ENCODE measurements at places on chromosomes 16 and 17. TPM values are rescaled to one million over a fixed set of nuclear protein-coding genes. Genes with fewer than 3 reads are reported as not detected.

- no peaks in the 10 kb centered on the region for H3K4me1 ChIP-seq
- no peak overlapping the region for H3K27ac ChIP-seq
- no peak for DNase-seq
- H3K4me3 ChIP-seq, result no peak overlapping the region
- H3K36me3 ChIP-seq, result no peaks in the 10 kb centered on the region
Measured at GRCh38 chr17:79189305-79189704, 114.7 kb downstream of the ENGASE start.

The TMED6 gene
- 0.53 TPM for total RNA-seq

- H3K4me3 ChIP-seq, result no peak overlapping the region
- H3K27ac ChIP-seq, result no peak overlapping the region
- H3K36me3 ChIP-seq, result no peaks in the 10 kb centered on the region
- H3K4me1 ChIP-seq, result no peaks in the 10 kb centered on the region
Measured at GRCh38 chr17:33217891-33218290, 75.2 kb downstream of the ASIC2 start.

DNA sequence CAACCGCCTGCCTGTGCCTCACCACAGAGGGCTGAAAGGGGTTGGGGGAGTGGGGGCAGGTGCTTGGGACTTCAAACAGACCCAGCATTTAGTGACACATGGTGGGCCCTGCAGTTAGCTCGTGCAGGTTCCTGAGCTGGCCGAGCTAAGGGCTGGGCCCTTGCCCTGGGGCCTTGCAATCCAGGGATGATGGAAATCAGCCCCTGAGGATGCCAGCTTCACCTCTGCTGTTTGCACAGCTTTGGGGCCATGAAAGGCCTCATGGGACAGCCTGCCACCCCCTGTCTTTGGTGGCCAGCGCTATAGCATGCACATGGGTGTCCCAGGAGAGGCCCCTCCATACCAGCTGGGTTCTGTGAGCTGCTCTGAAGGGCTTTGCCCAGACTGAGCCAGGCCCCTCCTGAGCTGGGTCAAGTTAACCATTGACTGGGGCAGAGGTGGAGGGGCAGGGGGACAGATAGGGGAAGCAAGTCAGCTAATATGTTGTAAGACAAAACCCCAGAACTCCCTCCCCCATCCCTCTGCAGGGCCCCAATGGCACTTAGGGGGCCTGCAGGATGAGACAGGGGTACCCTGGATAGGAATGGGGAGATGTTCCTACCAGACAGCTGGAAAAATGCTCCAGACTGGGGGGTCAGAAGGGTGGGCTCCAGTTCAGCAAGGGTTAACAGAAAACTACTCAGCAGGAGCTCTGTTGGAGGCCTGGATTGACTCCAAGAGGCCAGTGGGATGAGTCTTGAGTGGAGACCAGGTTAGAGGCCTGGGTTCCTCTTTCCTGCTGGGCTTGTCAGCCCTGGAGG, 692 bp downstream of the PRR15L start:
- no peaks in the 10 kb centered on the region for H3K4me1 ChIP-seq
- H3K27me3 ChIP-seq, result no peaks in the 10 kb centered on the region
- no peak for DNase-seq
